Thyroid gland (tissue), 4 donors: ENCODE measurements at places on chromosomes 13 and 19. TPM values are rescaled to one million over a fixed set of nuclear protein-coding genes. Genes with fewer than 3 reads are reported as not detected.
A peak's percentile ranks its signal among the peaks of the same experiment; 100 is the strongest.

Gene DCT
- total RNA-seq = 0.20 TPM

DNA sequence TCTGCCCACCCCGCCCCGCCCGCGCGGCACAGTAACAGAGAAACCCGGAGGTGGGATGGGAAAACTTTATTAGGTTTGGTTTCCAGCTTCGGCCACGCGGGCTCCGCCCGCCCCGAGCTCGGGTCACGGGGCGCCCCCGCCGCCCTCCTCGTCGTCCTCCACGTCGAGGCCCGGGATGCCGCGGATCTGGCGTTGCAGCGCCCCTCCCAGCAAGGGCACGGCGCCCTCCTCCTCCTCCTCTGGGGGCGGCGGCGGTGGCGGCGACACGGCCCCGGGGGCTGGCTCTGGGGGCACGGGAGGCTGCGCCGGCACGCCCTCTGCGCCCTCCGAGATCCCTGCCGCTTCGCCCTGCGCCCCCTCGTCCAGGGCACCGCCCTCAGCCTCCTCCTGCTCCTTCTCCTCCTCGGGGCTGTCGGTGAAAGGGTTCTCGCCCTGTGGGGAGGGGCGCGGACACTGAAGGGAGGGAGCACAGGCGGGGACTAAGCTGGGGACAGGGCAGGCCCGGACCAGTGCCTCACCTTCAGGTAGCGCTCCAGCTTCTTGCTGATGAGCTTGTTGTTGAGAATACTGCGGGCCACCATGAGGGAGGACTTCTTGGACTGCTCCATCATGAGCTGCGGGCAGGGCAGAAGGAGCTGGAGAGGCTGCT is 536 bp upstream of the AKAP8 start:
- H3K4me1 ChIP-seq = peaks cover 21% of the 10 kb centered on the region
- peak; percentile 58 for DNase-seq
- H3K27me3 ChIP-seq = no peaks in the 10 kb centered on the region
- peak overlapping the region; percentile 51 for H3K27ac ChIP-seq
- peak overlapping the region; percentile 34 for H3K4me3 ChIP-seq

DNA sequence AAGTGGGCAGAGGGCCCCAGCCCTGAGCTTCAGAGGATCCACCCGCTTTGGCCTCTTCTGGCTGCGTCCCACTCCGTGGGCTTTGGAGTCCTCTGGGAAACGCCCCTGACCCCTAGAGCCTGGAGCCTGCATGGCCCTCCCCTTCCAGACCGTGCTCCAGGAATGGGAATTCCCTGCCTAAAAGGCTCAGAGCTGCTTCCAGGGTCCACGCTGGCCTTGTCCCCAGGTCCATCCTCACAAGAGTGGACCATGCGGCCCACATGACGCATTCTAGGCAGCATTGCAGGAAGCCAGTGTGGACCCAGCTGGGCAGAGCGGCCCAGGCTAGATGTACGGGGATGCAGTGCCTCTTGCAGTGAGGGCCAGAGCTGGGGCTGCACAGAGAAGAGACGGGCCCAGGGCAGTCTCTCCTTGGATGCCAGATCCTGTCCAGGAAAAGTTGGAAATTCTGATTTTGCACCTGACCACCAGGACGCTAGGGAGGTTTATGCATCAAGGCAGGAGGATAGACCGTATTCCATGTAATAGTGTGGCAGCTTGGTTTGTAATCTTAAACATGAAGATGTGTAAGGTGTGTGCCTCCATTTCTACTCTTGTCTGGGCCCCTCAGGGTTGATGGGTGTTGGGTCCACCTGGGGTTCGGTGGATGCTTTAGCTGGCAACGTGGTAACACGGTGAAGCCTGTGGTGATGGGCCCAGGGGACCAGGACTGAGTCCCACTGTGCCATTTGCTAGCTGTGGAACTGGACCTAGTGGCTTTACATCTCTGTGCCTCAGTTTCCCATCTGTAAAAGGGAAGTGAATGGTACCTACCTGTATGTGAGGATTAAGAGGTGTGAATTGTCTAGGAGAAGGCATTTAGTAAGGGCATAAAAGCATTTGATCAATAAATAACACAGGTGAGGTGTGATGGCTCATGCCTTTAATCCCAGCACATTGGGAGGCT is 14.8 kb upstream of the FXYD3 start:
- no peak overlapping the region for H3K4me3 ChIP-seq
- H3K4me1 ChIP-seq = no peaks in the 10 kb centered on the region
- DNase-seq = no peak
- no peaks in the 10 kb centered on the region for H3K27me3 ChIP-seq
- H3K36me3 ChIP-seq = no peaks in the 10 kb centered on the region

DNA sequence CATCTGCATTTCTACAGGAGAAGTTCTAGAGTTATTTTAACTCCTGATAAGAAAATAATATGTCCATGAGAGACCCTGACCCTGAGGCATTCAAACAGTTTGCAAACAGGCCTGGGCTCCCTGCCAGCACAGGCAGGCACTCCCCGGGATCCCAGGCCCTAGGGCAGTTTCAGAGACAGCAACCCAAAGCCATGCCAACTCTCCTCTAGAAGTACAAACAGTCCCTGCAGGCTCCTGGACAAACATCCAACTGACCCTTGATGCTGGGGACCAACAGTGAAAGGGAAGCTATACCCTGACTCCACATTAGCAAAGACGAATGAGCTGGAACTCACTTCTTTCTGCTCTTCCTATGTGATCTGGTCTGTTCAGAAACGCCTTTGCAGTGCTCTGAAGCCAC is 44.8 kb downstream of the CCDC70 start:
- H3K4me1 ChIP-seq = no peaks in the 10 kb centered on the region
- no peaks in the 10 kb centered on the region for H3K27me3 ChIP-seq
- H3K4me3 ChIP-seq = no peak overlapping the region

DNA sequence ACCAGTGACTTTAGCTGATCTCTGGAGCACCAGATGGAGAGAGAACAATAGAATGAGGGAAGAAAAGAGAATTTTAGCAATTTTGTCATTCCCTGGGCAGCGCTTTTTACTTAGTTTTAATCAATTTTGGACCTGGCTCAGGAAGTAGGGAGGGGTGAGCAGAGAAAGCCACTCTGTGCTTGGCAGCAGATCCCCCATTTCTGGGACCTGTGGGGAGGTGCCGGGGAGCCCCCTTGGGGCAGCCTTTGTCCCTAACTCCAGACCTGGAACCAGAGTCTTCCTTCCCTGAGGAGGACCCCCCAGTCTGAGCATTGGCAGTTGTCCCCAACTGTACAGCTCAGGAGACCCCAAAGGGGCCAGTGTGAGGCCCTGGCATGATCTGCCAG is 10.5 kb downstream of the LYL1 start:
- no peak for DNase-seq
- peak overlapping the region; percentile 56 for H3K27ac ChIP-seq
- H3K27me3 ChIP-seq = no peaks in the 10 kb centered on the region
- no peak overlapping the region for H3K4me3 ChIP-seq

DNA sequence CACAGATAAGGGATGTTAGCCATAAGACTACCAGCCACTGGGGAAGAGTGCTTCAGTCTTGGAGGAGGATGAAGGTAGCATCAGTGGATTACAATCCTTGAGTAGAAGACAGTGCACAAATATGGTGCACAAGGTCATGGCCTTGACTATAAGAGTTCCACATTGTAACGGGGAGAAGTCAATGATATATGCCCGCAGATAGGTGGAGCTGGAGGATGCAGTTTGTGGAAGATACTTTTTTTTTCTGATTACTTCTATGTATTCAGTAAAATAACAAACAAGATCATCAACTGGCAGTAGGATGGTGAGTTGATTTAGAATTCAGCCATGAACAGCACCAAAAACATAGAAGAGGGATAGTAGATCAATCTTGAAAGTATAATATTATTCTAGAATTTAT is 926.8 kb upstream of the MIR17HG start:
- no peak overlapping the region for H3K4me3 ChIP-seq
- H3K36me3 ChIP-seq = no peaks in the 10 kb centered on the region
